NCI-H2081 treated with DMSO at 0.1 percent for 48 hours (cell line): ENCODE measurements at places on chromosomes 7 and 10.

DNA sequence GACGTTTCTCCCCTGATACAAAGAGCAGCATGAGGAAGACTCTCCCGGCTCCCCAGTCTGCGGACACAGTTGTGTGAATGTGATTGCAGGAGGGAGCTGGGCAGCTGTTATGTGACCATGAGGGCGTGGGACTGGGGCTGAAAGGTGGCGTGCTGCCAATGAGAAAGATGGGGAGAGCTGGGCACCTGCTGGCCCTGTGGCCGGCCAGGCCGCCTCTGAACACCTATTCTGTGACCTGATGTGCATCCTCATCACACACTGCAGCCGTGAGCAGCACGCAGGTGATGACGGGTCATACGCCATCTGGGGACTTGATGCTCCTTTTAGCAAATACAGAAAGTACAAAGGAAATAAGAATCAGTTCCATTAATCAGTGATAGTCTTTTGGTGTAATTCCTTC lies 86.9 kb downstream of the MGMT start:
- no peak for DNase-seq

GRCh38 chr7:22179442-22179879 lies 177.5 kb downstream of the RAPGEF5 start:
- DNase-seq: no peak

DNA sequence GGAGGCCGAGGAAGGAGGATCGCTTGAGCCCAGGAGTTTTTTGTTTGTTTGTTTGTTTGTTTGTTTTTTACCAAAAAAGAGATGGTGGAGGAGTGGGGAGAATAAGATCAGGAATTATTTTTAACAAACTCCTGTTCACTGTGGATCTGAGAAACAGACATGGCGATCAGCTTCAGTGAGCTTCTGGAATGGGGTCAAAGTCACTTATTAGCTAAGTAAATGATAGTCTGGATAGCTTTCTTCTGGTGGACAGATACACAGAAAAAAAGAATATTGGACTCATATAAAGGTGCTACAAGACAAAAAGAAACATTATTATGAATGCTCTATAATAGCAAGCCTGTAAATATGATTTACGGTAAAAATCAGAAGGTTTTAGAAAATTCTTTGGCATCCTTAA lies 85.1 kb downstream of the POU6F2 start:
- no peak for DNase-seq

DNA sequence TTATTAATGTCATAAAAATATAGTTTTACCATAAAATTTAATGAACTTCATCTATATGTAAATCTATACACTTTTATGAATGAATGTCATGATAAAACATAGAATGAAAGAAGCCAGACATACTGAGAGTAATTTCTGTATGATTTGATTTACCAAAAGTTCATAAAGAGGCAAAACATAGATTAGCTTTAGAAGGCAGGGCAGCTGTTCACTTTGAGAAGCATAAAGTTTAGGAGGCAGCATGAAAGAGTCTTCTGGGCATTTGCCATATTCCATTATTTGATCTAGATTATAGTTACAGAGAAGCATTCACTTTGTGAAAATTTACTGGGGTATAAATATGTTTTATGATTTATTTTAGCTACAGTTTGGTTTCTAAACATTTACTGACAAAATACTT lies 487.2 kb downstream of the ANKRD7 start:
- DNase-seq: no peak

GRCh38 chr10:93106631-93107072 lies 33.0 kb downstream of the CYP26A1 start:
- DNase-seq: no peak

DNA sequence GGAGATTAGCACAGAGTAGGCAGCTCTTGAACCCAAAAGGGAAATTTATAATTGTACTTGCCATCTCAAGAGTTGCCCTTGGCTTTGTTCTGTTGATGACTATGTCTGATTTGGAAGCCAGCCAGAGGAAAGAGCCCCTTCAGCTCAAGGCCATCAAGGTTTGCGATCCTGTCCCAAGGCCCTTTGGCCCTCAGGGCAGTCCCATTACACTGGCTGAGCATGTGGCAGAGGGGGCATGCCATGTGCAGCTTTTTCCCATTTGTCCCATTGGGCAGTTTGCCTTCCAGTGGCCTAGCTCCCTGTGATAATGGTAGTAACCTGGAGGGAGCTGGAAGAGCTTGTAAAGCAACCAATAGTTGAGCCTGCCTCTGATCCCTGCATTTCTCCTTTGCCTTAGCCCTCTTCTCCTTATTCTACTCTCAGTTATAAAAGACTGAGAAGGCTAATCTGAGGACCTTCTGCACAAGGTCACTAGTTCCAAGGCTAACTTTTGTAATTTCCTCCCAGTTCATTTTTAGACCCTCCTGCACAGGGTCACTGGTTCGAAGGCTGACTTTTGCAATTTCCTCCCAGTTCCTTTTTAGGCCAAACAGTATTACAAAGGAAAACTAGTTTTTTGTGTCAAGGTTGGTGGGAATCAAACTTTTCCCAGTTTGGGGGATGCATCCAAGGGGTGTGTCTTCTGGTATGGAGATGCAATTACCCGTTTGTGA lies 31.0 kb upstream of the ARHGAP12 start:
- DNase-seq: no peak

DNA sequence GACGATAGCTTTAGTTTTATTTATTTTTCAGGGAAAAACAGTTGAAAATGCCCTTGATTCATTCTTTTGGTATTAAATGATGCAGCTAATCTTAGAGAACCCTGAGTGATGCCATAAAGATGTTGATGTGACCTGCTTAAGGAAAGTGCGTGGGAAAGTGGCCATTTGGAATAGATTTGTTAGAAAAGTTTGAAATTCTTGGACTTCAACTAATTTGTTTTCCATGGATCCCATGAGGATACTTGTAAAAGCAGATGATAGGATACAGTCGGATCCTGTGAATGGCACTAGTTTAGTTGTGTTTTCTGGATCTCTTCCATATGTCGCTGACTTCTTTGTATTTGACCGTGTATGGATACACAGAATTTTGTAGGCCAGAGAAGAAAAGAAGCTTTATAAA lies 69.0 kb downstream of the SEPTIN7 start:
- no peak for DNase-seq

DNA sequence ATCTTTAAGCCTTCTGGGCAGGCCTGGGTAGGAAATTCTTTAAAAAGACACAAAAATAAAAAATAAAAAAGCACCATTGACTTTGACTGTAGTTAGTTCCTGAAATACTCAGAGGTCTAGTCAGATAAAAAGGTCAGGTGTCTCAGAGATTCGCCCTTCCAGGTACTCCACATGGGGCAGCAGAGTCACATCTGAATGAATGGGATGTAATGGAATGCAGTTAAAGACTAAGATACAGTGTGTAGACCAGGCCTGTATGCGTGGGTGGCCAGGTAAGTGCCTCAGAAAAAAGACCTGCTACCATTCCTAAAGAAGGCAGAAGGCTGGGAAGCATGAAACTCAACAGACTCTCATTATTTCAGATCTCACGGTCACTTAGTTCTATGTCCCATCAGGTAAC lies 68.6 kb upstream of the SEM1 start:
- no peak for DNase-seq

DNA sequence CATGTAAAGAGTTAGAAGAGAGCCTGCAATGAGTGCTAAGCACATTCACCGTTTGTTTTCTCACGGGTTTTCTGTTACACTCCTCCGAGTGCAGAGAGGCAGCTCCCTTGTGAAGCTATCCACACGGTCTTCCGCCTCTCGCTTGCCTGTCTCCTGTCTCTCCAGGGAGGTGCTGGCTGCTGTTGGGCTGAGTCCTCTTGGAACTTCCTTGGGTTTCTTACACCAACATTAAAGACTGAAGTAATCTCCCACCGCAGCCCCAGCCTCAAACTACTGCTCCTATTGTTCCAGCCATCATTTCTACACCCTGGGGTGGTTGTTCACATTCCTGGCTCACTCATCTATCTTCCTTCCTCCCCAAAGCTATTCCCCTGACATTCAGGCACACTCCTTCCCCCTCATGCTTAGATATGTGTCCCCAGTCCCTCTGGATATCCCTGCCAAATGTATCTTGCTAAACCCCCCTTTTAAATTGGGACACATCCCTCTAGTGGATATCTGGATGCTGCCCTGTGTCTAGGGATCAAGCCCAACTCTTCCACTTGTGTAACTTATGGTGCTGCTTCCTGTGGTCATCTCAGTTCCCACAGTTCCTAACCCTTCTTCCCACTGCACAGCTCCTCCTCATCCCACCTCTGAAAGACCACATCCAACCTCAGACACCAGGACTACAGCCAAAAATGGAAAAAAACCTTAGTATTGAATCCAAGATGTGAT lies 14.1 kb downstream of the ESYT2 start:
- DNase-seq: no peak

GRCh38 chr7:50822110-50822509 lies 39.4 kb upstream of the GRB10 start:
- no peak for DNase-seq

DNA sequence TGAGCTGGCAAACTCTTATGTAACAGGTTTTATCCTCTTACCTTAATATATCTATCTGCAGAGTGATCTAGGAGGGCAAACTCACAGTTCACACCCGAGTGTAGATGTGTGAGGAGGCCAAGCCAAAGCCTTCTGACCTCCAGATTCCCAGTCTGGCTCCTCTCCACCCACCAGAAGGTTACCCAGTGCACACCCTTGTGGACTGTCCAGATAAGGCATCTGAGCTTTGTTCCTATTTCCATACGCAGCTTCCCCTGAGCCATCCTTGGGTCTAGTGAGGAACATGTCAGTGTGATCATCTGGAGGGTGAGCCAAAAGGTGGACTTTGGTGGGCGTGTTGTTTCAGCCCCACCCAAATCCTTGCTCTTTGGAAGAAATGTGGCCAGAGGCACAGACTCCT lies 203.0 kb upstream of the MEOX2 start:
- DNase-seq: no peak

DNA sequence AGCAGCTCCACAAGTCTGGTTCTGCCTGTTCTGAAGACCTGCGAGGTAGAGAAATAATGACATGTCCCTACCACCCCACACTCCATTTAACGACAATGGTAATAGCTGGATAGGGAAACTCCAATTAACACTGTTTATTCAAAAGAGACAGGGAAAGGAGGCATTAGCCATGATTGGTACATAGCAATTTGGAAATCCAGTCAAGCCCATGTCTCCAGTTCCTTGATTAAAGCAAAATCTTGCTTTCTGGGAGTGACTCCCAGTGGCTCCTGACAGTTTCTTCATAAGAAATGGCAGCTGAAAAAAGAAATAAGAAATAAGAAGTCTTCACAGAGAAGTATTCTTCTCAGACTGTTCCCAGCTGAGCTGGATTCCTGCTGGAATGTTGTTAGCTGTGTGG lies 140.7 kb upstream of the LYZL2 start:
- DNase-seq: no peak

GRCh38 chr10:92081641-92082040 lies 158.1 kb downstream of the BTAF1 start:
- DNase-seq: no peak

DNA sequence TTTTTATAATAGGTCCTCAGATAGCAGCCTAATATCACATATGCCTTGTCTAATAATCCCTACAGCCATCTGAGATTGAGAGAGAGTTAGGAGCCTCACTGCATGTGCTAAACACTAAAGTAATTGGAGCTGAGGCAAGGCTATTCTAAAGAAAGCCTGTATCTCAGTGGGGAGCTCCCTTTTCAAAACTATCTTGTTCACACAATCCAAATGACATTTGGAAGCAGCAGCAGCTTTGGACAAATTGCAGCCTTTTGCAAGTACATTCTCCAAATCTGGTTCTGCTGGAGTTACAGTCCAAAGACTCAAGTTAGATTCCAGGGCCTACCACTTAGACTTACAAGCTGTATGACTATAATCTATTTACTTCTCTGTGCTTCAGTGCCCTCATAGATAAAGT lies 104.5 kb downstream of the MACC1 start:
- DNase-seq: no peak

GRCh38 chr10:131723297-131724168 lies 177.3 kb upstream of the PPP2R2D start:
- DNase-seq: no peak

DNA sequence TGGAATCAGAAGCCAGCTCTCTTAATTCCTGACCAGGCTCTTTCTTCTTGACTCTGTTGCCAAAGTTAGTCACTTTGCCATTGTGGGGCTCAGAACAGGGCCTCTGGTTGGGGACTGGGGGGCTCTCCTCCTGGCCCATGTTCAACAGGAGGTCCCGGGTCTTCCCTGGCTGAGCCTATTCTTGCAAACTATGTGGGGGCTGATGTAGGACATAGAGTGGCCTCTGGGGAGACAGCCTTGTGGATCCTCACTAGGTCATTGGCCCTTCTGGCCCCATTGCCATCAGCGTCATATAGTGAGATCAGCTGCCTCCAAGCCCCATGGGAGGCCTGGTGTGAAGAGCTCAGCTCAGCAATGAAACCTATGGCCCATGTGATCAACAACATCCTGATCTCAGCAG lies 77.6 kb upstream of the LEP start:
- no peak for DNase-seq

GRCh38 chr7:27614095-27614494 lies 48.6 kb downstream of the HIBADH start:
- DNase-seq: no peak

DNA sequence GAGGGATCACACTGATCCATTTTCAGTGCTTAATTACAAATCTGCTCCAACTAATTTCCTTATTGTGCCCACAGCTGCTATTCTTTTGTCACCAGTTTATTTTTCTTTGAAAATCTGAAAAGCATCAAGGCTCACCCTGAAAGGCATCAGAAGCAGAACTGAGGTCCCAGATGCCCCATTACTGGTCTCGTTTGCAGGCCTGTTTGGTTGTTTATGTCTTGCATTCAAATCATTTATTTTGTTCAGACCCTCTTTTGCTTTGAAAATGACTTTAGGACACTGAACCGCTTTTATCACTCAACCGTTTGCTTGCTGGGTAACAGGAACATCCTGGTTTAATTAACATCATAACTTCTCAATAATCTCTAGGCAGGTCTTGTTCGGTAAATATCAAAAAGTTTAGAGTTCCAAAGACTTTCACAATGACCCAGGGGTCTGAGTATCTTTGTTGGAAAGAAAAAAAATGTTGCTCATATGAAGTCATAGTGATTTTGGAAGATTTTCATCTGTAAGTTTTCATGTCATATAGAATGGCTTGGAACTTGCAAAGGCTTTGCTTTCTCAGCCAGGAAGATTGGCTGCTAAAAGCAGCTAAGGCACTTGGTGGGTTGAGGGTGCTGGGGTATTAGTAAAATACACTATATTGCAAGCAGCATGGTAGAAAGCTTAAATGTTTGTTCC lies 398.3 kb upstream of the NPVF start:
- DNase-seq: no peak
